Hypothalamus (tissue), 51 donors: ENCODE measurements at places on chromosomes 5 and 9.

DNA sequence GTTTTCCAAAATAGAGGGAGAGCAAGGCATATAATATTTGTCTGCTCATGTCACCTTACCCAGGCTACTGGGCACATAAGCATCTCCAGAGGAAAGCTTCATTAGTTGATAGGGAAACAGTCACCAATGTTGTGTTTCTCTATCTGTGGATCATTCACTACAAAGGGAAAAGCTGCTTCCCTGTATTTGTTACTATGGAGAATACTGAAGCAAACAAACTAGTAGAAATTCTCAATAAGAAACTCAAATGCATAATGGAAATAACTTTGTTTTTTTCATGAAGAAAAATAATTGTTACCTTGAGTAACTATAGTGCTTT, 138.2 kb downstream of the PCSK1 start:
- no peak for DNase-seq

DNA sequence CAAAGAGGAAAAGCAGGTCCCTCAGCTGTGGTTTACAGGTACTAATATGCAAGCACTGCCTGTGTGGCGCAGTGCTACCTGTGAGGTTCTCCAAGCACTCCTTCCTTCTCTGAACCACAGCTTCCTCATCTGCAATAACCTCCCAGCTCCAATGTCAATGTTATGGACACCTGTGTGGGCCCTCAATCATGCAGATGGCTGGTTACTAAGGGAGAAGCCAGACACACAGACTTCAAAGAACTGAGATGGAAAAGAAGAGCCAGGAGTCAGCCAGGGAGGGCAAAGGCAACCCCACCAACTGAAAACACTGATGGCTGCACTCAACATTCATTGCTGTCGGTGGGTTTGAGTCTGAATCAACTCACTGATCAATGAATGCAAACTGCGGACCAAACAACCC, 77.7 kb downstream of the NR6A1 start:
- DNase-seq: no peak

GRCh38 chr9:37727013-37727412, 26.6 kb upstream of the TRMT10B start:
- DNase-seq: no peak

DNA sequence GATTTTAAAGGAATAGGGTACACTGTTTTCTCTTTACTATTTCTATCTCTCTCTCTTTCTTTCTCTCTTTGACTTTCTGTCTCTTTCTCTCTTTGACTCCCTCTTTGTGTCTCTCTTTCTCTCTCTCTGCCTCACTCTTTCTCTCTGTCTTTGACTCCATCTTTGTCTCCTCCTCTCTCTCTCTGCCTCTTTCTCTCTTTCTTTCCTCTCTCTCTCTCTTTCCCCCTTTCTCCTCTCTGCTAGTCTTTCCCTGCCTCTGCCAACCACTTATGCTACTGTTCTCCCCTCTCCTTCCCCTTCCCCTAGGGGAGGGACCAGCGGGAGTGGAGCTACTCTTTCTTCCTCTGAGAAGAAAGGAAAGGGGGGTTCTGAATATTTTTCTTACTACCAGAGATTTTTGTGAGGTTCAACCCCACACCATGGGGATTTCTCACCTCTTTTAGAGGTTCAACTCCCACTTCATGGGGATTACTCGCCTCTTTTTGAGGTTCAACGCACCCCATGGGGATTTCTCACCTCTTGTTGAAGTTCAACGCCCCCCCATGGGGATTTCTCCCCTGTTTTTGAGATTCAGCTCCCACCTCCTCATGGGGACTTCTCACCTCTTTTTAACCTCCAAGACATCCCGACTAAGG, 309.9 kb downstream of the NR3C1 start:
- no peak for DNase-seq

GRCh38 chr9:6893350-6894131, 135.8 kb downstream of the KDM4C start:
- DNase-seq: no peak

DNA sequence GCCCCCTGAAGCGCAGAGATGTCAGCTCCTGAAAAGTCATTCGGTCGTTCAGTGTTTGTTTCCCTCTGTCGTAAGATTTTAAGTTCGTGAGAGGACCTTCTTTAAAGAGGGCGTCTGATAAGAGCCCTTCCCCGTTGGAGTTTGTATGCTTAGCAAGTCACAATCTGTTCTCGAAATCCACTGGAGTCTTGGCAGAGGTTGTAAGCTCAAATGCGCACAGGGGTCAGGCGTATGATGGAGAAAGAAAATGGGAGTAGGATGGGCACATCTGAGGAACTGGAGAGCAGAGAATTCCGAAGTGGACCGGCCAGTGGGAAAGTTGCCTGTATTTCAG, 710 bp downstream of the HSD17B4 start:
- peak; percentile 17 for DNase-seq

DNA sequence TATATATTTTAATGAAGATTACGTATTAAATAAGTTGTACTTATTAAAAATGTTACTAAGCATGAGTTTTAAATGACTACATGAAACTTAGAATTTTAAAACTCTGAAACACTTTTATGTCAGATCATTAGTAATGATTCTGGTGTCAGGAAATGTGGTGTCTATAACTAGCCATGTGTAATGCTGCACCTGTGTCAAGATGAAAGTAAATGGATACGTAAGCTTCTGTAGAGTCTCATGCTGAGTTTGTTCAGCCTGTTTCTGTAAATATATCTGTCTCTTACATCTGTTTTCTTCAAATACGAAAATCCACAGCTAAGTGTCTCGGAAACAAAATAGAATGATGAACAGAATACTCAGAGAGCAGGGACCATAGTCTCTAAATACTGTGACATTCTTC, 278.0 kb upstream of the SMC2 start:
- DNase-seq: no peak

DNA sequence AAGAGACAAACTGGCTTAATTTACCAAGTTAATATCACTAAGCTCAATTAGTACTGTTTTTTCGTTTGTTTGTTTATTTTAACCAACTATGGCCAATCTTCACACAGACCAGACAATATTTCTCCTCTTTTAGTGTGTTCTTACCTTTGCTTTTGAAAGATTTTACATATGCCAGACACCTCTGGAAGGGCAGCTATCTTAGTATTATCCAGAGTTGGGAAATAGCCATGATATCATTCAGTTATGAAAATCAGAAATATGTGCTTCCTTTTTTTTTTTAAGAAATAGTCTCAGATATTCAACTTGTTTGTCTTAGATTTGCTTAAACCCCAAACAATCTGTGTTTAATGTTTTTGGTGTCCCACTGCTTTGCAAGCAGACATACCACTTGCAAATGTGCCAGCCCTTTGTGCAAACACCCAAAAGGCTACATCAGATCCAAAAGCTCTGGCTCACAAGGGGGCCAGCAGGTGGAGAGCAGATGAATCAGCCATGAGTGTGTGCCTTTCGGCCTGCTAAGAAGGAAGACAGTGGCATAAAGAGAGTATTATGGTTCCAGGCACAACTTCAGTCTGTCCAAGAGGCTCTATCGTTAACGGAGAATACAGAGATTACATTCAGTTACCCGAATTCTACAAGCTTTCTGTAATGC, 147.6 kb downstream of the EFNA5 start:
- DNase-seq: no peak

- no peak for DNase-seq
These were observed 210.8 kb downstream of the ADAMTSL1 start for GRCh38 chr9:18684593-18685317.

DNA sequence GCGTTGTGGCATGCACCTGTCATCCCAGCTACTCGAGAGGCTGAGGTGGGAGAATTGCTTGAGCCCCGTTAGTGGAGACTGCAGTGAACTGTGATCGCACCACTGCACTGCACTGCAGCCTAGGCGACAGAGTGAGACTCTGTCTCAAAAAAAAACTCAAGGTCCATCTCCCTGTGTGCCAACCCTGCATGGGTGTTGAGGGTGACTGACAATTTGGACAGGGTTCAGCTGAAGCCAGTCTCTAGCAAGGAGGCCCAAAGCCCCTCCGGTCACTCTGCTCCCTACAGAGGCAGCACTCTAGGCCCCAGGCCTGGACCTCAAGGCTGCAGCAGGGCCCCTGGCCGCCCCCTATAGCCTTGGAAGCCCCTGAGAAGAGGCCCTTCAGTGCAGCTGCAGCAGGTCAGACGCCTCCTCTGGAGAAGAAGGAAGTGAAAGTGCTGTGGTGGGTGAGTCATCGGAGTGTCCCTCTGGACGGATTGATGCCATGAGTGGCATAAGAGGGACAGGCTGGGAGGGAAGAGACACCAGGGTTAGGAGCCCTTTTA, 39.2 kb upstream of the NEK6 start:
- DNase-seq: no peak

DNA sequence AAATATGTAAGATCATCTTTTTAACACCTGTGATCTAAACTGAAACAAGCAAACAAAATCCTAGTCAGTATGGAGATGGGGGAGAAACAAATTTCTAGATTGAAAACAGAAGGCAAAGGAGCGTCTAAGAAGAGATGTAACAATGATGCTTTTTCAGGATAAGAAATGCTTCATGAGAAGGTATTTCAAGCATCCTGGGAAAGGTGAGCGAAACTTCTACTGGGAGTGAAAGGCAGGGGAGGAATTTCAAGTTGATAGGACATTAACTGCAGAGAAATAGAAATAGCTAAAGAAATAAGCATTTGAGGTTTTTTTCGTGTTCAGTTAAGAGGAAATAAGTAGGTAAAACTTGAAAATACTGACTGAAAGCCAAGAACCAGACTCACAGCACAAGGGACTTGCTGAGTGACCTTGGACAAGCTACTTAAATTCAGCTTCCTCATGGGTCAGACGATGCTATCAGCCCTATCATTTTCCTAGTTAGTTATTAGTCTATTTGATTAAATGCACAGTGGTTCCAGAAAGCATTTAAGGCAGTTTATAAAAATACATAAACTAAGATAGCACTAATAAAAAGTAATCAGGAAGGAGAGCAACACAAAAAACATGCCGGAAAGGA, 406.3 kb downstream of the PDE4D start:
- DNase-seq: no peak

- DNase-seq: peak; percentile 51
These were observed at the start of gene RGS7BP for GRCh38 chr5:64505769-64506566. Gene RGS7BP, plus strand, starts transcription at chr5:64506015. Its CDS starts 610 bp downstream, at chr5:64506625.

- no peak for DNase-seq
These were observed 309.6 kb downstream of the CWC27 start for GRCh38 chr5:65078331-65078730.

- no peak for DNase-seq
These were observed 7.5 kb upstream of the EGFLAM start for GRCh38 chr5:38250763-38251448.

- no peak for DNase-seq
These were observed 42.2 kb upstream of the RNF130 start for GRCh38 chr5:180113660-180114303.

DNA sequence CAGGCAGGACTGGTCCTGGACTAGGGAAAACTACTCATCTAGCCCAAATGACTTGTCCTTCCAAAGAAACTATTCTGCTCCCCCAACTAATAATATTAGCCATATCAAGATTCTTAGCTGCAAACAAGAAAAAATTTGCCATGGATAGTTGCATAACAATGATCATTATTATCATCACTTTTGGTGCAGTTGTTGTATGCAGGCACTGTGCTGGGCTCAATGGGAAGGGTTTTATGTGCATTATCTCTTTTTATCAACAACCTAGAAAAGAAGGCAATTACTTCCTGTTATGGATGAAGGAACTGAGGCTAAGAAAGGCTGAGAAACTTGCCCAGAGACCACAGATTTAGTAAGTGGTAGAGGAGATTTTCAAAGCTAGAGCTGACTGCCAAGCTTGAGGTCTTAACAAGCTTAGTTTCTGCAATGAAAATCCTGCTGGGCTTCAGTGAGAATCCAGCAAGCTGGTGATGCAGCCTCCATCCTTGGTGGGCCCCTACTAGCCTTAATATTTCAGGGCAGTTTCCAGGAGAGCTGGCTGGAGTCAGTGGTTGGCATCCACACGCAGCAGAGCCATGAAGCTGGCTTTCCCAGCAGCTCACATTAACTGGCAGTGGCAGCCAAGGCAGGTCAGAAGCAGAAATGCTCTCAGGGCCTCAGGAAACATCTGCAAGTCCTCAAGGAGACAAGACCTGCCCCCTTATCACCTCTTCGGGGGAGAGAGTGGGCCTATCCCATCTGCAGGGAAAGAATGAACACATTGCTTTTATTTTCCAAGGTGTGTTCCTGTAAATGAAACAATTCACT, 20.5 kb upstream of the MEGF9 start:
- no peak for DNase-seq

GRCh38 chr5:116289276-116289675, 204.5 kb downstream of the COMMD10 start:
- DNase-seq: no peak

GRCh38 chr9:126126807-126127206, 199.8 kb upstream of the MVB12B start:
- DNase-seq: no peak

DNA sequence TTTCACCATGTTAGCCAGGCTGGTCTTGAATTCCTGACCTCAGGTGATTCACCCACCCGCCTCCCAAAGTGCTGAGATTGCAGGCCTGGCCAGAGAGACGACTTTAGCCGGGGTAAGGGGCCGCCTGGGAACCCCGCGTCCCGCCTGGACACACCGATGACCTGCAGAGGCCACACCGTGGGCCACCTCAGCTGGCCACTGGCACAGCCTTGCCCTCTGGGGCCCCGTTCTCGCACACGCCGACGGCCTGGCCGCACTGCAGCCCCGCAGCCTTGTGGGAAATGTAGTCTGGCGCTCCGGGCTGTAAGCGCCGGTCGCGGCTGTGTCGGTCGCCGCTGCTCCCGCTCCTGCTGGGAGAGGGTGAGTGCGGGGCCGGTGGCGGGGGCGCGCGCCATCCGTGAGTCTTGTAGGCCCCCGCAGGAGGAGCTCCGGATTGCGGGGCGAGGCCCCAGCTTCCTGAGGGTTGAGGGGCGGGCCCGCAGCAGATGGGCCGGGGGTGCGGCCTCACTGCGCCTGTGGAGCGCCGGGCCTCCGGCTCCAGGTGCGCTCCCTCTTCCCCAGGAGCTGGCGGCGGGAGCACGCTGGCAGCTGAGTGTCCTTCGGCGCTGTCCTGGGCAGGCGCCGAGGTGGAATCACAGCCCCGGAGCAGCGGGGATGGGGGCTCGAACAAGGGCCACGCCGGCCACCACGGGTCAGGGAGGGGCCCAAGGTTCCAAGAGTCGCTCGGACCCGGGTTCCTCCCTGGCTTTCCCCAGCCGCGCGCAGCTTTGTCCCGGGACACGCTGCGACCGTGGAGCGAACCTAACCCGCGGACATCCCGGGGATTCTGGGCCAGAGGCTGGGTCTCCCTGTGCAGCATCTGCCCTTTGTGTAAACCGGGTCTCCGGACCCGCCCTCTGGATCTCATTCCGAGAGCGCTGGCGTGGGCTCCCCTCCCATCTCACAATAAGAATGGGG, at the start of gene ZFP2:
Gene ZFP2 (plus strand): TSS at position 299 of the 957 bp plus-strand sequence. CDS start 35,401 bp downstream, outside the sequence.
- no peak for DNase-seq
